Fibroblast of the conjunctiva (primary cell): ENCODE measurements at places on chromosomes 5 and 9.

DNA sequence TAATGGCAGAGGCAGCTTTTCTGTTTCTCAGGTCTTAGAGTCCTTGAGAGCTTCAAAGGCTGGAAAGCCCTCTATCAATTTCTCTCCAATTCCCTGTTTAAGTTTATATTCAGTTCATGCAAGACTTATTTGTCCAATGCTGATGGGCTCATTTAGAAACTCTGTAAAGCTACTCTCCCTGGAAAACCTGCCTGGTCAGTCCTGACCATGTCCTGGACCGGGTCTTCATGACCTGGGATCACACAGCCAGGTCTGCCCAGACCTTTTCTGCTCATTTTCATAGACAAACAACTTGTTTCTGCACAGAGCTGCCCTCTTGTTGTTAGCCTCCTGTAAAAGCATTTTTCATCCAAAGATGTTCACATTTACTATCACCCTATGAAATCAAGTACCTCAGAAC lies 85.4 kb upstream of the TBCA start:
- no peak for DNase-seq

- DNase-seq = no peak
Measured at GRCh38 chr5:104913841-104914281, 1351.3 kb upstream of the NUDT12 start.

DNA sequence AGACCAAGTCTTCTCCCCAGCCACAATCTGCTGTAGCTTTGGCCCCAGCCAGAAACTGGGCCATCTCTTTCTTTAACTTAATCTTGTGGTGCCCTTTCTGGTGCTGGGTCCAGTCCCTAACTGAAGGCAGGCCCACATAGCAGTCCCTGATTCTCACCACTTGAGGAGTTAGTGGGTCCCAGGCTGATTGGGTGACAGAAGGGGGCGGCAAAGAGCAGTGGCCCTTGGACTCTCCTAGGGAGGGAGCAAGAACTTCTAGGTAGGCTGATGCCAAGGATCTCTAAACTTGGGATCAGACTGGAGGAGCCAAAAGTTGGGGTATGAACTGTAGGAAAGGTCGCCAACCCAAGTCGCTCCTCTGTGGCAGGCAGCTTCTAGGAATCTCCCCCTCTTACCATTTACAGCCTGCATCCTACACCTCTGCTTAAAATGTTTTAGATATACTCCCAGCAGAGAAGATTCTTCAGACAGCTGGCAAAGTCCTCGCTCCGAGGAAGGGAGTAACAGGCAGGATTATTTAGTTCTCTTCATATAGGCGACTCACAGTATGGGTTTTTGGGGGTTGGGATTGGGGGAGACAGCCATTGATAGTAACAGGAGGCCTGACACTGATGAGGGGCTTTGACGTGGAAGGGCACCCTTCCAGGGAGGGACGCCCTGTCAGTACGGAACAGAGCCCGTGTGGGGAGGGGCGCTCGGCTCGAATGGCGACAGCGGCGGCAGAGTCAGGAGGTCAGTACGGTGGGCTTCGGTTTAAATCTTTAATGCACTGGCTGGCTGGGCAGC lies 2.0 kb upstream of the CCL27 start:
- DNase-seq = peak; percentile 76

- DNase-seq = no peak
Measured at GRCh38 chr5:143114481-143114880, 289.0 kb downstream of the NR3C1 start.

GRCh38 chr9:88387552-88388202 lies 567 bp upstream of the SPIN1 start:
- no peak for DNase-seq

- no peak for DNase-seq
Measured at GRCh38 chr9:117739624-117740347, 35.6 kb downstream of the TLR4 start.

- DNase-seq = peak; percentile 63
Measured at GRCh38 chr9:22117511-22118384, 108.6 kb upstream of the CDKN2B start.

DNA sequence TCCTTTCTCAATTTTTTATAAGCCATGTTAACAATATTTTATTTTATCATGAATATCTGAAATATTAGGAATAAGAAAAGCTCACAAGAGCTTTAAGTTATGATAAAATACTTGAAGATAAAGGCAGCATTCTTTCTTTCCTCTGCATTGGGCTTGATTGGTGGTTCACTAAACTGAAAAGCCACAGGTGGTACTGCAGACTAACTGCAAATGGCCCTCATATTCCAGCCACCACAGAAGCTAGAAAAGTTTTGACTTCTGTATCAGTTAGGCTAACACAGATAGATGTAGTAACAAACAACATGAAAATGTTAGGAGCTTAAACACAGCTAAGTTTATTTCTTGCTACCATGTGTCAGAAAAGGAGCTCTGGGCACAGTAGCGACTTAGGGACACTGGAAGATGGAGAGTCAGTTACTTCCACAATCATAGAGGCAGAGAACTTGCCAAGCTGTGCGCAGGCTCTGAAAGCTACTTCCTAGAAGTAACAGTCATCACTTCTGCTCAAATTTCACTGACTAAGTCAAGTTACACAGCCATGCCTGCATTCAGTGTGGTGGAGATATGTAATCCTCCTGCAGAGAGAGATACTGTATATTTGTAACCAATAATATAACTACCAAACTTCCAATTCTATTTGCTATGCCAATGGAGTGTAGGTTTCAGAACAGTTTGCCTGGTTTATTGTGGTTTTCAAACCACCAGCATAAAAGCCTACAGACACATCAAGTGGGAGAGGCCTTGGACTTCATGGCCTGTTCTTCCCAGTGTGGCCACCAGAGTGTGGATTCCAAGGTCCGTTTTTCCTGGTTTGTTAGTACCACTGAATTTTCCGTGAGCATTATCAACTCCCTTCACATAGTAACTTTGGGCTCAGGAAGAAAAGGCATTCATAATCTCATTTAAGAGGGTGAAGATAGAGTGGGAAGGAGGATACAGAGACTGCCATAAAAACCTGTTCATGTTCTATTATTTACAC lies 268.3 kb downstream of the PJA2 start:
- no peak for DNase-seq

GRCh38 chr9:8364026-8364752 lies 564.6 kb upstream of the DMAC1 start:
- DNase-seq = no peak

GRCh38 chr9:80501635-80502034 lies 929.9 kb downstream of the TLE4 start:
- DNase-seq = no peak

DNA sequence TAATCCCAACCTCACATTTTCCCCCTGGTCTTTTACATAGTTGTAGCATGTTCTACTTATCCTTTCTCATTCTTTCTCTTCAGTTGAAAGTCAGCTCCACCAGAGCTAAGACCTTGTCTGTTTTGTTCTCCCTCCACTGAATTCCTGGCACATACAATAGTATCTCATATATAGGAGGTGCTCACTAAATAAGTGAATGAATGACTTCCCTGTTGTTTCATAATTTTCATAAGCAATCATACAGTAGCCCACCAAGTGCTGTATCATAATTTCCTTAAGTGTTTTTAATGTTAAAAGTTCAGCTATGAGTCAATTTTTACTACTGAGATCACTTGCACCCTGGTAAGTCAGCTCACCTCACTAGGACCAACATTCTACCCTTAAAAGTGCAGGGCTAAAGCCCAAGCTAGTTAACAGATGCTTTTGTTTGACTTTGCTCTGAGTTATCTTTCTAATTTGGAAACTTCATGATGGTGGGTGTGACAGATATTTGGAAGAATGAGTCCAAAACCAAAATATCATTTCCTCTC lies 27.6 kb downstream of the TMEM245 start:
- DNase-seq = no peak

DNA sequence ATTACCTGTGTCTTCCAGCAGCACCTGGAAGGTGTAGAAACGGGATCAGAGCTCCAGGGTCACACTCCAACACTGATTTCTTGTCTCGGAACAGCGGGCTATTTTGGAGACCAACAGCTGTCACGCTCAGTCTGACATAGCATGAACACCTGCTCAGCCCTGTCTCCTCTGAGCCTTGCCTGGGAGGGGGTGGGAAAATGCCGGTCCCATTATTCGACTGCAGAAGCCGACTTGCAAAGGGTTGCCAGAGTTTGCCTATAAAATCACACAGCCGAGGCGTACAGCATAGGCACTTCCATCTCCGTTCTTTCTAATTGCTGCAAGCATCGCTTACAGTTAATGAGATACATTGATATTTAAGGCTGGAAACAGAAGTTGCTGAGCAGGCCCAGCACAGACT lies 300.8 kb upstream of the MSX2 start:
- no peak for DNase-seq

DNA sequence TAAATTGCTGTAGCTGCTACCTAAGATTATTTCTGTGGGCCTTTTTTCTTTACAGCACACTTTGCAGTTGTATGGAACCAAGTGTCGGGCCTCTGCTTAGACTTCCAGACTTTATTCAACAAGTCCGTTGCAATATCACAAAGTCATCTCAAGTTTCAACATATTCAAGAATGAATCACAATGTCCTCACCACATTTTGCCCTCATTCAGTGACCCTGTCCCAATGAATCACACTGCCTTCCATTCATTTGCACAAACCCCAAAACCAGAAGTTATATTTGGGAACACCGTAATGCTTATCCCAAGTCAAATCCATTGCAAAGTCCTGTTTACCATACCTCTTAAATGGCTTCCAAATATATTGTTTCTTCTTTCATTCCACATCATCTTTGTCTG lies 439.6 kb downstream of the CSNK1G3 start:
- peak; percentile 85 for DNase-seq

DNA sequence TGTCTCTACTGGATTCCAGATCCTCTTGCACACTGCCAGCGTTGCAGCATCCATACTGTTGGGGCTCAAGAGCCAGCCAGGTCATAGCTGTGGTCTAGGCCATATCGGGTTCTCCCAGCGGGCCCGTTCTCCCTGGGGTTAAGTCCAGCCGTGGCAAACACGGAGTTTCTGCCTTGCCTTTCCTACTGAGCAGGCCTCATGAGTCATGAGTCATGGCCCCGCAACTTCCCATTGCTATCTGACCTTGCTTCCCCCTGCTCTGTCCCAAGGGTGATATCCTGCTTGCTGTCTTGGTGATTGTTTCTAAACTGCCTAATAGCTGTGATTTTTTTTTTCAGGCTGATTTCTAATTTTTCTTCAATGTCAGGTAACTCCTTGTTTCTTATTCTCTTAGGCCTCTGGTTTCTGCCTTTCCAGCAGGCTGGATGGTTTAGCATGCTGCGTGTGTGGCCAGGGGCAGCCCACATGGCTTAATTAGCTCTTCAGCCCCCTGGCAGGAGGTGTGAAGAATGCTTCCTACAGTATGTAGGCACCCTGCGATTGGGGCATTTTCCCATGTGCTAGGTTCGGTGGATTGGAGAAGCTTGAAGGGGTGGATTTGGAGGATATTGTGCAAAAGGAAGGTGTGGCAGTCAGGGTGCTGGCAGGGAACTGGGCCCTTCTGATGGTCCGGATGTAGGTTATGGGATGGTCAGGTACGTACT lies 18.7 kb downstream of the DAPK1 start:
- DNase-seq = no peak

GRCh38 chr5:11319836-11320580 lies 559.0 kb upstream of the DAP start:
- DNase-seq = no peak

DNA sequence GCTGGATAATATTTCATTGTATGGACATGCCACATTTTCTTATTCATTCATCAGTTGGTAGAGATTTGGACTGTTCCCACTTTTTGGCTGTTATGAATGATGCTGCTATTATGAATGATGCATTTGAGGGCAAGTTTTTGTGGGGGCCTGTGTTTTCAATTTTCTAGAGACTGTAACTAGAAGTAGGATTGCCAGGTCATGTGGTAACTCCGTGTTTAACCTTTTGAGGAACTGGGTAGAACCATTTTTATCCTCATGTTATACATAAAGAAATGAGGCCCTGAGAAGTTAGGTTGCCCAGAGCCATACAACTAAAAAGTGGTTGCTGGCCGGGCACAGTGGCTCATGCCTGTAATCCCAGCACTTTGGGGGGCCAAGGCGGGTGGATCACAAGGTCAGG lies 22.4 kb upstream of the STRBP start:
- DNase-seq = no peak

DNA sequence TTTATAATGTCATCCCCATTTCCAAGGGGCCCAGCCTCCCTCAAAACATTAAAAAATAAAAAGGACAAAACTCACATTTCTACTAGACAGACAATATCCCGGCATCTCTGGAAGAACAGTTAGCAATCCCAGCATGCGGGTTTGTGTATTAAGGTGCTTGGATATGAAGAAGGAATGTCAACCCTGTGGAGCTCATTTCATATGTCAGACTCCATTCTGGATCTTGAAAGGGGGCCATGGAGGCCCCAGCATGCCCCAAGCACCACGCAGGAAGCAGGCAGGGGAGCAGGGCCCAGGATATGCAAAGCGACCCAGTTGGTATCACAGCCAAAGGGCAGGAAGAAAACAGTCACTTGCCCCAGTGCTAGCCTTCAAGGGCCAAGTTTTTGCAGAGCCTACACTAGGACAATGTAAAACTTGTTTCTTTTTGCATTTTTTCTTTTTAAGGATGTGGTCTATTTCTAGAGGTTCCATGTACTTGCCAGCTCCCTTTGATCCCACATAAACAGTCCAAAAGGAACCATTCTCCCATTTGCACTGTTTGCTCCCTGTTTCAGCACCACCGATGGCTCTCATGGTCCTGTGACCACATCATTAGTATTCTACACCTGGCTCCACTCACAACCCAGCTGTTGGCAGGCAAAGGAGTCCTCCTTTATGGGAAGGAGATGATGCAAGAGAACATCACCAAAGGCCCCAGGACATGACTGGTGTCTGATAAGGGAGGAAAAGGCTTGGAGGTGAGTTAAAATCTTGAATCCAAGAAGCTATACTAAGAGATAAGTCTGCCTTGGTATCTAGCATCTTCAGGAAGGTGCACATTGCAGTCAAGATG lies 58.3 kb downstream of the FGF1 start:
- DNase-seq = no peak

DNA sequence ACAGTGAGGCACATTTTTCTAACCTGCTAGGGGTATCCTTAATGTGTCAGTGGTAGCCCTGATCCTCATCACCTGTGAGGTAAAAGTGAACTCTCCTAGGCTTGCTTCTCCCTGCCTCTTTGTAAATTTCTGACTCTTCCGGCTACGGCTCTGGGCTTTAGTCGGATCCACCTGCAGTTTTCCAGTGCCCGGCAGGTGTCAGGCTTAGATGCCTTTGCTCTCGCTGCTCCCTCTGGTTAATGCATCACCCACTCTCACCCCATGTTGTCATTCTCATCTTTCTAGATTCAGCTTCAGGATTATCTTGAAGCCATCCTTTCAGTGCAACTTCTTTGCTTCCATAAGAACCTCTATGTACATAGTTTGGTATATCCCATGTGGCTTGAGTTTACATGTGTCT lies 3.6 kb downstream of the CEP78 start:
- no peak for DNase-seq
